RCC 7860 (cell line): ENCODE measurements at places on chromosomes 13 and 19.

DNA sequence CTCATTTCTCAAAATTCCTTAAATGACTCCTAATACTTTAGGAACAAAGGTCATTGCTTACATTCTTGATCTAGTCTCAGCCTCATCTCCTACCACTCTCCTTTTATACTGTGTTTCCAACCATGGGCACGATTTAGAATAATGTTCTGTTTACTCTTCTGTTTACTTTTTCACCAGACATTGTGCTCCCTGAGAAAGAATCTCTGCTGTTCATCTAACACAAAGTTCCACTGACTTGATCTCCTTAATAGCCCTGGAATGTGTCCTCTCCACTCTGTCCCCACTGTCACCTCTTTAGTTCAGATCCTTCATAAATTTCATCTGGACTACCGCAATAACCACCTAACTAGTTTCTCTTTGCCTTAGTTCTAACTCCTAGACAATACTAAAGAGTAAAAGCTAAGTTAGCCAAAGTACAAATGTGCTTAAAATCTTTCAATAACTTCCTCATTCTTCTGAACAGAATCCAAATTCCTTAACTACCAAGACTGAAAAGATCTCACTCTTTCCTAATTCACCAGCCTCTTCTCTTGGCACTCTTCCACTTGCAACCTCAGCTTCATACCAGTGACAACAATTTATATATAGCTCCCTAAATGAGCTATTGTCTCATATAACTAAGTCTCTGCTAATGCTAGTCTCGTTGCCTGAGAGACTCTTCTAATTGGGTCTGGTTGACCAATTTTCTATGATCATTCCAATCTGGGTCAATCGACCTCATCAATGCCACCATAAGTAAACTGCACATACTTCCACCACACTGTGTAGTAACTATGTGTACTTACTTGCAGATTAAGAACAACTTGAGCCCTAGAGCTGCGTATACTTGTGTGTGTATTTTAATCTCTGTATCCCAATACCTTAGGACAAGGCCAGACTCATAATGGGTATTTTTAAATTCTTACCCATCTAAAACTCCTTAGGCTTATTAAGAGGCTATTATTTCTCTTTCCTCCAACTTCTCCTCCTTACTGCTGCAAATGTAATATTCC is 179.9 kb downstream of the VWA8 start:
- DNase-seq = no peak

- DNase-seq = no peak
Observed at GRCh38 chr19:9014803-9015202, 4.6 kb upstream of the MUC16 start.

- DNase-seq = no peak
Observed at GRCh38 chr19:35732540-35733179, 9.6 kb downstream of the IGFLR1 start.

- DNase-seq = no peak
Observed at GRCh38 chr13:73767191-73767741, 366.9 kb downstream of the KLF12 start.

GRCh38 chr19:52048555-52049501 is at the start of gene ZNF432:
TSS of gene ZNF432 (minus strand) at chr19:52048838. CDS start at chr19:52046868, 1,970 bp downstream.
- peak; percentile 42 for DNase-seq

- DNase-seq = no peak
Observed at GRCh38 chr19:802498-803098, 5.3 kb downstream of the PTBP1 start.

DNA sequence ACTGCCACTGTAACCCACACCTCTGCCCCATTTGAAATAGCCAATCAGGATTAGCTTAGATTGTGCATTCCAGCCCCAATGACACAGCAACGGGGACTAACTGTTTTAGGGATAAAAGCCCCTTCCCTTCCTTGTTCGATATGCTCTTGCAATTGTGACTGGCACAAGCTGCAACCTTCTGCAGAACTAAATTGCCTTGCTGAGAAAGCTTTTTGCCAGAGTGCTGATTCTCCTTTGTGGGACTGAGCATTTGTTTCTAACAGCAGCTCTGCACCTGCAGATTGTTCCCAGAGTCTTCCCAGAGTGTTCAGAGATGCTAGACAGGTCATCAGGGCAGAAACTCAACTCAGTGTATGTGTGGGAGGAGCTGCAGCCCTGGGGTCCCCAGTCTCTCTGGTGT is 115.8 kb downstream of the ZNF675 start:
- no peak for DNase-seq

GRCh38 chr19:32269831-32270230 is 75.6 kb upstream of the ZNF507 start:
- DNase-seq = no peak

- no peak for DNase-seq
Observed at GRCh38 chr19:33763633-33764371, 32.9 kb upstream of the KCTD15 start.

DNA sequence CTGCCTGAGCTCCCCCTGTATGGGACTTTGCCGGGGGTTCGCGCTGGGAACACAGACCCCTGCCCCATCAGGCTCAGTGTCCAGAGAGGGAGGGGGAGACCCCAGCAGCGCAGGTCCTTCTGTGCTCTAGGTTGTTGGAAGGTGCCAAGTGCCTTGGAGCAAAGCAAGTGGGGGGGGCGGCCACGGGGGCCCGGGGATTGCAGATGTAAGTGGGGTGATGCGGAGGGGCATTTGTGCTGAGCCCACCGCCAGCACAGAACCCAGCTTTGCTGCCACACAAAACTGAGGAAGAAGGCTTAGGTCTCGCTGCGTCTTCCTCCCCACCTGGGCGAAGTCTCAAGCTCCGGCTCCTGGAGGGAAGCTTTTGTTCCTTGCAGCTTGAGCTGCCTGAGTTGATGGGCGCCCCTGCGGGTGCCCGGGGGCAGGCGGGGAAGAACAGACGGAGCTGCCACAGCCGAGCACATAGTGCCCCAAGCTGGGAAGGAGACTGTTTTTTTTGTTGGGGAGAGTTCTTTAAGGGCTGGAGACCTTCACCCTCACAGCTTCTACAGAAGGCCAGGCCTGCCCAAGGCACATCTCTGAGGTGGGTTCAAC is 1.5 kb upstream of the NTN5 start:
- no peak for DNase-seq

DNA sequence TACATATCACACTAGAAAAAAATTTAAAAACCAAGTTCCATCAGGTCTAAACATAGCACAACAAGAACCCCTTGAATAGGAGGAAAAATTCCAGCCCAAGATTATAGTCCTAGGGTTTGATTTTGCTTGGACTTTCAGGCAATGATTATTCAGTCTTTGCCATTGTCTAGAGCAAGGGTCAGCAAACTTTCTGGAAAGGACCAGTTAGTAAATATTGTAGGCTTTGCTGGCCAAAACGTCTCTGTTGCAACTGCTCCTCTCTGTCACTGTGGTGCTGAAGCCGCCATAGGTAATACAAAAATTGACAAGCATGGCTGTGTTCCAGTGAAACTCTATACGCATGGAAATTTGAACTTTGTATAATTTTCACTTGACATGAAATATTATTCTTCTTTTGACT is 95.5 kb upstream of the UBAC2 start:
- DNase-seq = no peak
